ENCODE measurements at places on chromosomes 12 and 14. TPM values are rescaled to one million over a fixed set of nuclear protein-coding genes. Genes with fewer than 3 reads are reported as not detected.

GRCh38 chr12:93177208-93178153 lies 200.2 kb upstream of the NUDT4 start:
- no peak for DNase-seq

GRCh38 chr12:56034586-56035332 lies 7.0 kb upstream of the RPS26 start:
- no peak for DNase-seq

DNA sequence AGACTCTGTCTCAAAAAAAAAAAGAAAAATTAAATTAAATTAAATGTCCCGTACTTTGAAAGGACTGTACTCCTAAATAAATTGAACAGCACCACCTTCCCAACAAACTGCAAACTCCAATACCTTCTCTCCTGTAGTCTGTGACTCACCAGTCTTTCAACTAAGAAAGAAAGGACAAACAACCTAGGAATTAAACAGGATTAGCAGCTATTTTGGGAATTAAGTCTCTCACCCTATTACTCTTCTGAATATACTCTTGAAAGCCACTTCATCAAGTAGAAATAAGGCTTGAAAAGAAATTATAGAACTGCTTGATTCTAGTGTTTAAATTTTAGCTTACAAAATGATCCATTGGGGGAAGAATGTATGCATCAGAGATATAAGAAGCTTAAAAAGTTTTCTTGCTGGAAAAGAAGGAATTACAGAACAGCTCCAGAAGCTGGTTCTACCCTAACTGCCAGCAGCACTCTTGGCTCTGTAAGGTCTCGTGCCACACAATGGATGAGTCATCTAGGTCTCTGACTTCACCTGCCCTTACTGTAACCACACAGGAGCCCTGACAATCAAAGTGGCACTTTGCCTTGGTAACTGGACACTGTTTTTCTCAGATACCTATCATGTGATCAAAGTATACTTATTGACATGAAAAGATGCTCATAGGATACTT lies 57.0 kb upstream of the CERS5 start:
- no peak for DNase-seq

GRCh38 chr14:52003324-52003723 lies 14.0 kb downstream of the RTRAF start:
- DNase-seq = no peak

DNA sequence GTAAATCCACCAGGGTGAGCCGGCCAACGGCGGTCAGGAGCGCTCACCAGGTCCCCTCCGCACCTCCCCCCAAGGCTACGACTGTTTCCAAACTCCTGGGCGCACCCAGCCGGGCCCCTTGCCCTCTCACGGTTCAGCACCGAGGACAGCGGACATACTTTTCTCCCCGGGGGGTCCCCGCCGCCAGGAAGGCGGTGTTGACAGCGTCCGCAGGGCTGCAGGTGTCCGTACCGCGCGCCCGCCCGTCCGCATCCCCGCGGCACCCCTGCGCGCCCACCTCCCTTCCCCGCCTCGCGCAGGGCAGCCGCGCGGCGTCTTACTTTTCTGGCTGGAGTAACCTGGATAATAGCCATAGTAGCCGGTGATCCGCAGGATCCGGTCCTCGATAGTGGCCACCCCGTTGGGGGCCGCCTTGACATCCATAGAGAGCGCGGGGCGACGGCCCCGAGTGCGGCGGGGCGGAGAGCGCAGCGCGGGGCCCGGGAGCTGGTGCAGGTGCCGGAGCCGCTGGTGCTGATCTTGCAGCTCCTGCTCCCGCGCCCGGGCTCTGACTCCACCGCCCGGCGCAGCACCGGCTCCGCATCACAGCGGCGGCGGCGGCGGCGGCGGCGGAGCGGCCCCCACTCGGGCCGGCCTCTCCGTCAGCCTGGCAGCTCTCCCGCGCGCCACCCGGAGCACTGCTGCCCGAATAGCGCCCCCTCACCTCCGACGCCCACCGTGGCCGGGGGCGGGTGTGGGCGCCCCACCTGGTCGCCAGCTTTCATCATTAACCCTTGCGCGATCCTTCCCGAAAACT lies at the start of gene SLC35F4:
TSS of gene SLC35F4 (minus strand) at position 690 of the 796 bp plus-strand sequence.
- DNase-seq = peak; percentile 79

GRCh38 chr12:101920906-101921305 lies 43.5 kb downstream of the DRAM1 start:
- no peak for DNase-seq

The TAS2R9 gene
- total RNA-seq = not detected

Measured in type B pancreatic cell (in vitro differentiated cells).